Esophagus squamous epithelium (tissue), 5 donors: ENCODE measurements at places on chromosomes 2 and 18.

GRCh38 chr2:164954954-164955701 lies at the start of gene SLC38A11:
Gene SLC38A11 (minus strand): TSS chr2:164955525. CDS start chr2:164955247, 278 bp downstream.
- DNase-seq, result no peak

GRCh38 chr2:192044496-192044895 lies 150.2 kb downstream of the TMEFF2 start:
- DNase-seq, result no peak

- no peak for DNase-seq
These were observed 16.7 kb upstream of the WIPF1 start for GRCh38 chr2:174614261-174614660.

- no peak for DNase-seq
These were observed 69.2 kb downstream of the RNF144A start for GRCh38 chr2:6986301-6986911.

DNA sequence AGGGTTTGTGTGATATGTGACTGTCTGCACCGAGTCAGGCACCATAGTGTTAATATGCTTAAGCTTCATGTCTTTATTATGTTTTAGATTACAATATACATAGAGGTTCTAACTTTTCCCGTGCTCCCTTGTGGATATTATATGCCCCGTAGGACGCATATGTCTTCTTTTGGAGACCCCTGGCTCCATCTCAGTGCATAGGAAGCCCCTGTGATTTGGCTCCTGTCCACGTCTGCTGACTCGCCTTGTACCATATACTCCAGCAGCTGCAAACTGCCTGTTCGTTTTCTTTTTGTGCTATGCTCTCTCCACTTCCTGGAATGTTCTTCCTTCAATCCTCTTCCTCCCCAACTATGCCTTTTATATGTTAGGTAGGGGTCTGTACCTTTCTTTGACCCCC lies 110.9 kb downstream of the PTRHD1 start:
- DNase-seq, result no peak

DNA sequence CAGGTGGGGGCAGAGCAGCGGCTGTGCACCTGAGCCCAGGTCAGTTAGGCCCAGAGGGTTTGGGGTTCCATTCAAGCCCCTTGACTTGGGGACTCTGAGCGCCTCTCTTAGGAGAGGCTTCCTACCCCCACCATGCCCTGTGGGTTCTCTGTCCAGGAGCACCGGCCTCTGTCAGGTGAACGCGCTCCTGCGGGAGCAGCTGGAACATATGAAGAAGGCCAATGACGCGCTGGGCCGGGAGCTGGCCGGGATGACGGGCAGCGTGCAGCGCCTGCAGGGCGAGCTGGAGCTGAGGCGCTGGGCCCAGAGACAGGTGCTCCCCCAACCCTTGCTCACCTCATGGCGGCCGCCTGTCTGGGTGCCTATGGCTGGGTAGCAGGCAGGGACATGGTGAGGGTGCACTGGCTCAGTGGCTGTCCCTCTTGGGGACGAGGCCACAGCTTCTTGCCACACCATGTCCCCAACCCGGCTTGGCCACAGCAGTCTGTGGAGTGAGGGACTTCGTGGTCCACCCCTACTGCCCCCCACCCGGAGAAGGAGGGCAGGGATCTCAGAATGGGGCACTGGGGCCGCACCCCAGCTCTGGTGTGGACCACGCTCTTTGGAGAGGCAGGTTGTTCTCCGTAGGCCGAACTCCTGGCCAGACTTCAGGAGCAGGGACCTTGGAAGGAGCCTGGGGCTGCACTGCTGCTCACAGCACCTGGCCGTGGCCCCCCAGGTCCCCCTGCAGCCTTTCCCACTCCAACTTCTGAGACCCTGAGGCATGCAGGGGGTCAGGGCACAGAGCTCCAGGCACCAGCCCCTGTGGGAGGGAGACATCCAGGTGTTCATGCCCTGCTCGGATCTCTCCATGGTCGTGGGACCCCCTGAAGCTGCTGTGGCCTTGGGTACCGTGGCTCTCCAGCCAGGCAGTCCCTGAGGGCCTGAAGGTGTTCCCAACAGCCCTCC lies 19.7 kb downstream of the CROCC2 start:
- DNase-seq, result no peak

DNA sequence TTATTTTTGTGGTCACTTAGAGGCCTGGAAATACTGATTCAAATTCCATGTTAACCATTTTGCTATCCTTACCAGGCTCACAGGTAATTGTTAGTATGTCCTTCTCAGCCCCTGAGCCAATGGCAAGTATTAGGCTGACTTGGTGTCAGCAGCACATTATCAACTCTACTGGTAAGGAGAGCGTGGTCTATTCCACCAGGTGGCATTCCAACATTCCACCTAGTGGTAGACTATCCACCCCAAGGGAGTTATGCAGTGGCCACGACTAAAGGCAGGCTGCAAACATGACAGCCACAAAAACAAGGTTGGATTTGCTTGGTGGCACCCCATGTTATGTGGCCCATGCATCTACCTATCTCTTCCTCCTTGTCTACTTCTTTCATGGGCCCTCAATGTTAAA lies 31.8 kb upstream of the GCC2 start:
- DNase-seq, result no peak
